ENCODE measurements at places on chromosomes 1 and 21. TPM values are rescaled to one million over a fixed set of nuclear protein-coding genes. Genes with fewer than 3 reads are reported as not detected.

Gene NCF2
- 0.19 TPM for total RNA-seq

Gene FCRL2
- not detected for total RNA-seq

Gene LCE2C
- total RNA-seq = not detected

Gene LUZP1
- 16.3 TPM for total RNA-seq

Gene PTGER3
- total RNA-seq = 0.77 TPM

Measured in regular cardiac myocyte (primary cell).